GM18507 (cell line): ENCODE measurements at places on chromosomes 1 and 21.
A peak's percentile ranks its signal among the peaks of the same experiment; 100 is the strongest.

GRCh38 chr1:111234258-111234657 lies 6.7 kb downstream of the CHI3L2 start:
- DNase-seq = no peak

DNA sequence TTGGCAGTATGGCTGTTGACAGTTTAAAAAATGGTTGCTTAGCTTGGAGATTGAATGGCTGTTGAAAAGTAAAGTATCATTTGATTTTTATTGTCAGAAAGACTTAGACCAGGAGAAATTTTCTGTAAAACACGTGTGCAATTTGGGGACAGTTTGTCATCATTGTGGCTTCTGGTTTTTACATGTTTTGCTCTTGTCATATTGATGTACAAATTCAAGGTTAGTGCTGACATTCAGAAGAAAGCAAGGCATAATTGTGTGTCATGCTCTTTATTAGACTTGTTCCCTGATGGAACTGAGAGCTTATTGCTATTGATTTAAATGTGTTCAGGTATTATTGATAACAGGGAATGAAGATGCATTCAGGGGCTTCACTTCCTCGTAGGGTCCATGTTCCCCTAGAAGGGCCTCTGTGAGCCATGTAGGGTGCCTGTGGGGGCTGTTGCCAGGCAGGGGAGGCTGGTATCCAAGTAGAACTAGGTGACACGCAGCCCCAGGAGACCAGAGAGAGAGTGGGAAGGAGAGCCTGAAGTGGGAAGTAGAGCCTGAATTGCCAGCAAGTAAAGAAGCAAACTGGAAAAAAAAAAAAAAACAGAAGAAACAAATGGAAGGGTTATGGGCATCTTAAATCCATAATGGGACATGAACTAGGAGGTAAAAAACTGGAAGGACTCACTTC lies 32.7 kb upstream of the PLXNA2 start:
- DNase-seq = no peak

DNA sequence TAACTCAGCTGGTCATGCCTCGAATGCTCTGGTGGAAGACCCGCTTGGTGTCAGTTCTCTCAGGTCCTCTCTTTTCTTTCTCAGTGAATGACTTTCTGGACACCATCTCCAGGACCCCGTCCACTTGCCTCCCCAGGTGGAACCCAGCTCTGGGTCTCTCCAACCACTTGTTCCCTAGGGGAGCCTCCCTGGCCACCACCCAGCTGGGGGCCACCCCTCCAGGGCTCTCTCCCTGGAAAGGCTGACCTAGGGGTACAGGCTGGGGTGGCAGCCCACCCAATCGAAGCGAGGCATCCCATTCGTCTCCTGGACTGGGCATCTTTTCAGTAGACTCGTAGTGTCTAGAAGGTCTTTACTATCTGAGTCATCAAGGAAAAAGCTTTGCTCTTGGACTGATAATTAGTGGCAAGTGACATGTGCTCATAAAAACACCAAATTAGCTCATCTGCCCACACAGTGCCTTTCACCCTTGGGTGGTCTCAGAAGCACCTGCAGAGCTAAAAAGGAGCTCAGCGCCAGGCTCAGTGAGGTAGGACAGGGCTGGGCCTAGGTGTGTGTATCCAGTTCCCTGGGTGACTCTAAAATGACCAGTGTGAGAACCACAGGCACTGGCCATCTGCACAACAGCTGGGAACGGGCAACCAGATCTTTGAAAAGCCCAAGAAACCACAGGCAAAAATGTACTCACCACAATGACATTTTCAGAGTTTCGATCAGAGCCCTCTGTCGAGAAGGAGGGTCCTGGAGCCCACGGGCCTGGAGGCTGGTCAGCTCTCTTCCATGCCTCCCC lies 2.4 kb upstream of the PDXK start:
- DNase-seq = peak; percentile 43

- DNase-seq = no peak
Measured at GRCh38 chr1:87403061-87403820, 74.6 kb downstream of the LMO4 start.

- no peak for DNase-seq
Measured at GRCh38 chr1:228280106-228280901, 72.5 kb downstream of the OBSCN start.

- no peak for DNase-seq
Measured at GRCh38 chr1:84117868-84118267, 26.2 kb upstream of the PRKACB start.

DNA sequence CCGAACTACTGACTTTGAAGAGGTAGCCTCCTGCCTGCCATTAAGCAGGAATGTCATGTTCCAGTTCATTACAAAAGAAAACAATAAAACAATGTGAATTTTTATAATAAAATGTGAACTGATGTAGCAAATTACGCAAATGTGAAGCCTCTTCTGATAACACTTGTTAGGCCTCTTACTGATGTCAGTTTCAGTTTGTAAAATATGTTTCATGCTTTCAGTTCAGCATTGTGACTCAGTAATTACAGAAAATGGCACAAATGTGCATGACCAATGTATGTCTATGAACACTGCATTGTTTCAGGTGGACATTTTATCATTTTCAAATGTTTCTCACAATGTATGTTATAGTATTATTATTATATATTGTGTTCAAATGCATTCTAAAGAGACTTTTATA lies 159.8 kb upstream of the SGIP1 start:
- DNase-seq = no peak

GRCh38 chr1:153796786-153797659 lies 21.8 kb downstream of the SLC27A3 start:
- DNase-seq = peak; percentile 68

GRCh38 chr1:54028306-54029251 lies 10.6 kb upstream of the LDLRAD1 start:
- no peak for DNase-seq

DNA sequence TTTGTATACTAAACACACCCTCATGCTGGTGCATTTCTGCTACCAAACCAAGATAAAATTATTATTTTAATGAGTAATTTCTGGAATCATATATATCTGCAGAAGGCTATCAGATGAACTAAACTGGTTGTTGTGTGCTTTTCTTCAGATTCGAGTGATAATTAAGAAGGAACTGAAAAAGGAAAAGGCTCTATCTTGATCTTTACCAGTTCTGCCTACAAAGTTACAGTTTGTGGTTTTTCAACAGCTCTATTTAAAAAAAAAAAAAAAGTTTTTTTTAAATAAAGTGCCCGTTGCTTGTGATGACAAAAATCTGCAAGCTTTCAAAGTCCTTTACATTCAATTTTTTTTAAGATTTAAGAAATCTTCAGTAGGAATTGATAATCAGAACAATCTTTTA lies 13.6 kb downstream of the DENND1B start:
- DNase-seq = no peak

GRCh38 chr1:236181059-236181458 lies 38.7 kb downstream of the GPR137B start:
- no peak for DNase-seq

- no peak for DNase-seq
Measured at GRCh38 chr1:212754193-212754592, 37.4 kb downstream of the NSL1 start.

DNA sequence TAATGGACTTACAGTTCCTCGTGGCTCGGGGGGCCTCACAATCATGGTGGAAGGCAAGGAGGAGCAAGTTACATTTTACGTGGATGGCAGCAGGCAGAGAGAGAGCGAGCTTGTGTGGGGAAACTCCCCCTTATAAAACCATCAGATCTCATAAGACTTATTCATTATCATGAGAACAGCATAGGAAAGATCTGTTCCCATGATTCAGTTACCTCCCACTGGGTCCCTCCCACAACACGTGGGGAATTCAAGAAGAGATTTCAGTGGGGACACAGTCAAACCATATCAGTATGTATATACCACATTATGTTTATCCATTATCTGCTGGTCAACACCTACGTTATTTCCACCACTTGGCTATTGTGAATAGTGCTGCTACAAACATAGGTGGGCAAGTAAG lies 352.3 kb upstream of the B3GALT2 start:
- DNase-seq = no peak

- no peak for DNase-seq
Measured at GRCh38 chr1:234775477-234776246, 165.7 kb upstream of the IRF2BP2 start.

DNA sequence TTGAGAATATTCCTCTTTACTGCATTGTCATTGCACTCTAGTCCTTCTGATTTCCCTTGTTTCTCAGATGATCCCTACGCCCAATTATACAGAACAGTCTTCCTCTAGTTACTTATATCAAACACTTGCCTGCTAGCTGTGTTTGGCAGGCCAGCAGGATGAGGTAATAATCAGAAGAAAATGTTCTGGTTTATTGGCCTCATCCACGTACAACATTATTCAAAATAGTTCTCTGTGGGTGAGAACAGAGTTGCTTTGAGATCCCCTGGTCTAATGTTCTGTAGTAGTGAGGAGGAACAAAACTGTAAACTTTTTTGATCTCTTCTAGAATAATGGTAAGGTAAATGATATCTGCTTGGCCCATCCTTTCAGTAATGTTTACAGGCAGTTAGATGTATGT lies 22.3 kb upstream of the C1orf105 start:
- DNase-seq = no peak

DNA sequence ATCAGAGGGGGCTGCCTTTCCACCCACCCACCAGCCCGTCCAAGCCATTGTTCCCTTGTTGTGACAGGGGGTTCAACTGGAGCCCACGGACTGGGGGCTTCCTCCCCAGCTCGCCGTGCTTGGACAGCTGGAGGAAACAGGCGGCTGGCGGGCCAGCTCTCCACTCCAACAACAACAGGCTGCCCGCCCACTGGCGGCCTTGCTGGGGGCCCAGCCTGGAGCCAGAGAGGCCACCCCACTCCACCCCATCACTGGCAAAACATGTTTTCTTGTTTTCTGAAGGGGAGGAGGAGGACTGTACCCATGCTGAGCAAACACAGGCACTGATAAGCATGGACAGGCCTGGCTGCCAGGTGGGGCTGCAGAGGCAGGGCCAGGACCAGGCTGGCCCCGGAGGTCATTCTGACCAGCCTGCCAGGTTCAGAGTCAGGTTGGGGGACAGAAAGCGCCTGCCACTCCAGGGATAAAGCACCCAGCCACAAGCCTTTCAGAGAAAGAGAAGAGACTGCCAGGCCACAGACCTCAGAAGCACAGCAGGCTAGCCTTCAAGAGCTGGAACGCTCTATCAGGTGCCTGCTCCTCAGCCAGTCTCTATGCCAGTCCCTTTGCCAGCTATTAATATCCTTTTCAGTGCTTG lies 32.8 kb downstream of the GJA4 start:
- DNase-seq = no peak

DNA sequence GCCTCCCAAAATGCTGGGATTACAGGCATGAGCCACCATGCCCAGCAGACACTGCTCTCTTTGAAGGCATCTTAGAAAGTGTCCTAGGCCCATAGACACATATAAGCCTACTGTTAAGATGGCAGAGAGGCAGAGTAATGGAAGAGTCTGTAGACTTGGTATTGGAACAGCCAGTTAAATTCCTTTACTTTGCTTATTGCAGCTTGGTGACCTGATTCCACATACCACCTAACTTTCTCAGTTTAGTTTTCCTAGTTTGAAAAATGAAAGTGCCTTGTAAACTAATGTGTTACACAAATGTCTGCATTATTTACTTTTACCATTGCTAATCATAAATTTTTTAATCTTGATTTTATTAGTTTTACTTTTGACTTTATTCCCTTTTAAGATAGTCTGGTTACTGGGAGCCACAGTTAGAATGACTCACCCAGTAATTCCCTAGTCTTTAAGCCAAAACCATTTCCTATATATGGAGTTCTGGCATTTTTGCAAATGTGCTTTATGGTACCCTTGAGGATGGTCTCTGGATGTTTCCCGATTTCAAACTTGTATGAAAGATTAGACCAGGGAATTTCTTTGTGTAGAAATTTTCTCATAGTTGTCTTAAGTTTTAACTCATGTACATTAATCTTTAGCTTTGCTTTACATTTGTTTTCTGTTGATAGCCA lies 6.4 kb downstream of the SMAP2 start:
- no peak for DNase-seq

DNA sequence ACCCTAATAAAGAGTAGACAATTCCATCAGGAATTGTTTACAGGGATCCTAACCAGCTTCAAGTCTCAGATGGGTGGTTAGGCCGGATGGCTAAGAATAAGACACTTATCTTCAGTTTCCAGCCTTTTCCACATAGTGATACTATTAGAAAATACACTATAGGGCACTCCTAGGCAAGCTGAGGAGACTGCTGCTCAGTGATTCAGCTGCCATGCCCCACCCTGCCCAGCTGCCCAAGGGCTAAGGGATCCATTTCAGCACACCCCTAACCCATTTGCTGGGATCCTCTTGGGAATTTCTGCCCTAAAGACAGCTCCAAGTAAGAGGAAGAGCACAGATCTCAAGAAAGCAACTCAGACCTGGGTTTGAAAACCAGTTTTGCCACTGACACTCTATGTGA lies 31.9 kb downstream of the PLPP3 start:
- DNase-seq = no peak

DNA sequence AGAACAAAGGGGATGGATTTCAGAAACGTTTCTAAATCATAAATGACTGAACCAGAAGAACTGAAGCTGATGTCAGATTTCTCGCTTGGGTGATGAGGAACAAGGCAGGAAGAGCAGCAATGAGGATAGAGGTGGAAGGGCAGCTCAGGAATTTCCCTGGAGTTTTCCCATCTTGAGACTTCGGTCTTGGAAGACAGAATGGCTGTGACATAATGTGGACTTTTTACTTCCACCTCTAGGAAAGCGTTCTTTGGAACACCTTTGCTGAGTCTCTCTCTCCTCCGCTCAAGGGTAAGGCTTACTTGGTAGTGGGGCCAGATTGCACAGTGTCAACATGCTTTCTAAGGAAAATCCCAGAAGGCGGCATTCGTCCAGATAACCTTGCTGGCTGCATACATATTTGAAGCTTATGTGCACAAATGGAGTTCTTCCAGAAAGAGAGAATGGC lies 36.6 kb downstream of the DEGS1 start:
- no peak for DNase-seq
